ENCODE measurements at places on chromosomes 2 and 18. TPM values are rescaled to one million over a fixed set of nuclear protein-coding genes. Genes with fewer than 3 reads are reported as not detected.

DNA sequence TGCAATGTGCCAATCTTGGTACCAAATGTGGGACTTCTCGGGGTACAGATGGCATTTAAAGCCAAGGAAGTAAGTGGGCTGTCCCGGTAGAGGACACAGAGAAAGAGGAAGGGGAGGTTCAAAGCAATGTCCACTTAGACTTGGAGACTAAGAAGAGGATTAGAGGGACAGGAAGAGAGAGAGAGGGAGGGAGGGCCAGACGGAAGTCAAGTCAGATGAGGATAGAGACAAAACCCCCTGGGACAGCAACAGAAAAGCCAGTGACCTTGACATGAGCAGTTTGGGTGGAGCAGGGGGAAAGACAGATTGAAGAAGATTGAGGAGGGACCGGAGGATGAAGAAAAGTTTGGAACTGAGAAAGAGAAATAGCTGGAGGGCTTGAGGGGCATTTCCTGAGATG is 164.5 kb downstream of the NCK2 start:
- no peak for DNase-seq

GRCh38 chr2:172038604-172039003 is 38.9 kb downstream of the METAP1D start:
- no peak for DNase-seq

GRCh38 chr2:55712477-55713060 is 18.9 kb upstream of the PNPT1 start:
- no peak for DNase-seq

DNA sequence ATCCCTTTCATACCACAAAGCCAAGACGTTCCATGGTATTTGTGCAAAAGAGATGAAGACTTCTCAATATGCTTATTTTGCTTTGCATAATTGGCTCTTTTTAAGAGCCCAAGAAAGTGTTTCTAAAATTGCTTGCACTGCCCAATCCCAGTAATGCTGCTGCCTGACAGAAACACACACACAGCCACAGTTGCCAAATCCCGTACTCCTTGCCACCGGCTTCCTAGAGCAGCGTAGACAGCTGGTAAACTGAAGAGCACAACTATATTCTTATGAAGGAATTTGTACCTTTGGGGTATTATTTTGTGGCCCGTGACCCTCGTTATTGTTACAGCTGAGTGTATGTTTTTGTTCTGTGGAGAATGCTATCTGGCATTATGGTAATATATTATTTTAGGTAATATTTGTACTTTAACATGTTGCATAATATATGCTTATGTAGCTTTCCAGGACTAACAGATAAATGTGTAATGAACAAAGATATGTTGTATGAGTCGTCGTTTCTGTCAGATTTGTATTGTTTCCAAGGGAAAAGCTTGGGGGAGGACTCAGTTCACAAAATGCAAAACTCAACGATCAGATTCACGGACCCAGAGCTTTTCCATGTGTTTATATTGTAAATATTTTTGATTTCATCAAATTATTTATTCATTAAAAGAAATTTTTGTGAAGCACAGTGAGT is 202.9 kb upstream of the RAB12 start:
- DNase-seq, result no peak

DNA sequence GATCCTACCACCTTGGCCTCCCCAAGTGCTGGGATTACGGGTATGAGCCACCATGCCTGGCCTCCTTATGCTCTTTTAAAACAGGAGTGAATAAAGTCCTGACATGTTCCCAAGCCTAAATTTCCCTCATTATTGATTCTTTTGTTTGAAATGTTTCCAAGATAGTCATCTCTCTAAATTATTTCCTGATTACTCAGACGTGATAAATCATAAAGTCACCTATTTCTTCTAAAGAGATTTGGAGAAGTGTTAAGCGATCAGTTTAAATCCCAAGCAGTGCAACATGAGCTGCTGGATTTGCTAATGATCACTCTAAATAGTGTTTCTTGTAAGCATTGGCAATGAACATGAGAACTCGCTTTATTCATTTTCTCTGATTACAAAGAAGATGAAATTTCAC is 51.8 kb downstream of the PMAIP1 start:
- no peak for DNase-seq

- no peak for DNase-seq
Measured at GRCh38 chr2:69221960-69222751, 164.9 kb downstream of the GFPT1 start.

GRCh38 chr18:60322591-60322990 is 50.0 kb downstream of the MC4R start:
- DNase-seq, result no peak

DNA sequence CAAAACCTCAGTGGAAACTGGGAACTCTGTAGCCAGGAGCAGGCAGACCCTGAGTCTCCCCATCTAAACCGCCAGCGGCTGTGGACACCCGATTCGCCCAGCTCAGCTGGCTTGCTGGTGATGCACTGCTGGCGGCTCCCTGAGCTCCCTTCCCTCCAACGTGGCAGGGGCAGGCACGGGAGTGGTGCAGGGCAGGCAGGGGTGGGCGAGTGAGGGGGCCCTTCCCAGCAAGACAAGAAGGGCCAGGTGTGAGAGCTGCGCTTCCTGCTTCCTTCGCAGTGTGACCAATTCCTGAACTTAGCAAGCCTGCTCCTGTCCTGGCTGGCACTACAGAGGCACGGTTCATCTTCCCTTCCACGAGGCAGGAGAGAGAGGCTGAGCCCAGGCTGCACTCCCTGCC is 12.3 kb upstream of the SEMA4C start:
- no peak for DNase-seq

GRCh38 chr18:45621061-45621511 is 5.8 kb downstream of the SLC14A2 start:
- peak; percentile 30 for DNase-seq

GRCh38 chr2:78065366-78065765 is 543.2 kb upstream of the LRRTM4 start:
- no peak for DNase-seq

GRCh38 chr2:216074794-216075193 is 6.8 kb downstream of the PECR start:
- DNase-seq, result no peak

DNA sequence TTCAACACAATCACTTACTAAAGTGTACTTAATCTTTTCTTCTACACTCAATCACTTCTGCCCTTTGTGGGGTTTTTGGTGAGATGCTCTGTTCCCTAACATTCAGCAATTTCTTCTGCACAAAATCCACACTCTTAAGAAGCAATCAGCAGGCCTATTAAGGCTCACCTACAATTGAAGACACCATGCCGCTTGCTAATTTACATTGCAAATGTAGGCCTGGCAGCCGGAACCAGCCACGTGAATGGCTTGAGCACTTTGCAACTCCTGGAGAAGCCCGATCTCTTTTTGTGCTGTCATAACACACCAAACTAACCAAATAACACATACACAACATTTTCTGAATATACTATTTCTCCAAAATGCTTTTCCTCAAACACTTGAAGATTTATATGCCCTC is 66.3 kb downstream of the NYAP2 start:
- DNase-seq, result no peak

- DNase-seq, result no peak
Measured at GRCh38 chr18:67385455-67385854, 131.1 kb downstream of the DSEL start.

GRCh38 chr2:127560931-127561280 is 25.4 kb downstream of the MYO7B start:
- no peak for DNase-seq

GRCh38 chr18:74064510-74064909 is 83.1 kb downstream of the FBXO15 start:
- no peak for DNase-seq

GRCh38 chr2:172436889-172437288 is 9.5 kb downstream of the ITGA6 start:
- no peak for DNase-seq

DNA sequence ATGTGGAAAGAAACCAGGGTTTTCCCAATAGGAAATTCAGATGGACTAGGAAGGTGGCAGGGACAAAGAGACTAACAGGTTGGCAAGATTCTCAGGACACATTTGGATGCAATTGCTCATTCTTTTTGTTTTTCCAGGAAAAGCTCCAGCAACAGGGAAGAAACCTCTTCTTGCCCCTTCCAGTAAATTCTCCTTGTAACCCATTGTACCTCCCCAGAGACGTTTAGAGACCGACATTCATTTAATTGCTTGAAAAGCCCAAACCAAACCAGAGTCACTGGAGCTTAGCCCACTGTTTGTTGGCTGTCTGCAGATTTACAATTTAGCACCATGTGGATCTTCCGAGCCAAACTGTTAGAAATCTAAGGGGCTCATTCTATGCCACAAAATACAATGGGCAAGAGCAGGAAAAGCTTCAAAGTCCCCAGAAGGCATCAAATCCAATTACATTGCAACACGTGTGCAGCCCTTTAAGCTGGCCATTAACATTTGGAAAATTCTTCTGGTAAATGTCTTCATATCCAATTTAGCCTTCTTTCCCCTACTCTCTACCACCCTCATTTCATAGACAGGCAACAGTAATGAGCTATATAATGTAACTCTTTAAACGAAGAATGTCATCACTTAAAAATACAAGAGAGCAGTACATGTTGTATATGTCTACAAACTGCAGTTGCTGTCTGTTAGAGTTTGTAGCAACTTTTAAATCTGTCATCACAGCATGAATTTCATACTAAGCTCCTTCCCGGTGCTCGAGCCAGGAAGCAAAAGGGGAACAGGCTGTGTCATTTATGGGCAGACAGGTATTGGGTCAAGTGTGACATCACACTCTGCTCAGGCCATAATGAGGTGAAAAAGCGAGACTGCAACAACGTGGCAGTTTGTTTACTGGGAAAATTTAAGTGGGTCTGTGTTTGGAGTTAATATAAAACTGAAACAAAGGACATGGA is 235.6 kb upstream of the HNRNPA3 start:
- no peak for DNase-seq

ATOH8 gene
- polyA plus RNA-seq, result 77.2 TPM

UGT1A6 gene
- not detected for polyA plus RNA-seq

MYO5B gene
- polyA plus RNA-seq, result 0.11 TPM
